ENCODE measurements at places on chromosomes 1 and 21.

- peak; percentile 42 for DNase-seq
Observed at GRCh38 chr1:162854245-162854882, 6.6 kb downstream of the CCDC190 start.

DNA sequence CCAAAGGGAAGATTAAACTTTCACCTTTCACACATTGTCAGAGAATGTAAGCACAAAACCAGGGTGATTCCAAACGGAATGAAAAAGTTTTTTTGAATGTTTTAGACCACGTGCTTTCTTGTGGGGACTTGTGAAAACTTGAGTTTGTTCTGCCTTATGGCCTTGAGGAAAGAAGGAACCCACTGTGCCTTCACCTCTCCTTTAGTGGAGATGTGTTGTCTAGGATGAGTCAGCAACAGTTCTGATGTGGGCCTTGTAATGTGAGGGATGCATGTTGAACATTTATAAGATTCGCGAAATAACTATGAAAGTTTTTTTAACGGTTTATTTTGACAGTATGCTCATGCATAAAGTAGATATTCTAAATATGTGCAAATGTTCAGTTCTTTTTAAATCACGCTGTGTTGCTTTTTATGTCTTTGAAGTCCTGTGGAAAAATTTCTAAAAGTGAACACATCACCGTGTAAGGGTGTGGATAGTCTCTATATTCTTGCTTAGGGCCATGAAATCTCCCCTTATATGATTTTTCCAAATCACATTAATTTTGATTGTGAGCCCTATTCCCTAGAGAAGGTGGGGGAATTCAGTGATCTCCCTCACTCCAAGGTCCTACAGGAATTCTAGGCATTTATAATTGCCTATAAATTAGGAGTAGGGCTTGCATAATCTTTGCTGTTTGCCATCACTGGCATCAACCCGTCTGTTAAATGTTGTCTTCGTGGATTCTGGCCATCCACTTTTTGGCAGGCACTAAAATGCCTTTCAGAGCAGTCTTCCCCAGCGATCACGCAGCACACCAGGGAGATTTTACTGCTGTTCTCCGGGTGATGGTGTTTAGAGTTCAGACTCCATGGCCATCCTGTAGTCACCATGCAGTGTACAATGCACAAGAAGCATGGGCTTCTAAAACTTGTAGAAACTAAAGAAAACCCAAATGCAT, 47.4 kb downstream of the PLA2G4A start:
- DNase-seq: no peak

DNA sequence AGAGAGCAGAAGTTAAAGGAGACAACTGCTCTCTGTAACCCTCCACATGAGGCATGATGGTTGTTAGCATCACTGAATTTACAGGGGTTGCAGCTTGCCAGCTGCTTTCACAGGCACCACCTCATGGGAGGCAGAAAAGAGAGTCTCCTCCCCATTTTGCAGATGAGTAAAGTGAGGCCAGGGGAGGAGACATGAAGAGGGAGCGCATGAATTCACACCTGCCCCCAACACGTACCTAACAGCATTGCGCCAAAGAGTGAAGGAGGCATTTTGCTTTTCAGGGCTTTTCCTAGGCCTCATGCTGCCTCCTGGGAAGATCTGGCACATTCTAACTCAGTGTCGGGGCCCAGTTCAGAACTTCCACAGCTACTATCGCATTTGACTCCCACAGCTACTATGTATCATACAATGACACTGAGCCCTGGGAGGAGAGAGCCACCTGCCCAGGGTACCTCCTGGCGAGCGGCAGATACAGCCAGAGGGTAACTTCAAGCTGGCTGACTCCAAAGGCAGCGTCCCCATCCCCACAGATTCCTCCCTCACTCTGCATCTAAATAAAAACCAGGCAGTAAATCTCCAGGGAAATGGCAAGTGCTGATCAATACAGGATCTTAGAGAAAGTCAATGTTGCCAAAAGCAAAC, 34.0 kb downstream of the GLIS1 start:
- DNase-seq: no peak

DNA sequence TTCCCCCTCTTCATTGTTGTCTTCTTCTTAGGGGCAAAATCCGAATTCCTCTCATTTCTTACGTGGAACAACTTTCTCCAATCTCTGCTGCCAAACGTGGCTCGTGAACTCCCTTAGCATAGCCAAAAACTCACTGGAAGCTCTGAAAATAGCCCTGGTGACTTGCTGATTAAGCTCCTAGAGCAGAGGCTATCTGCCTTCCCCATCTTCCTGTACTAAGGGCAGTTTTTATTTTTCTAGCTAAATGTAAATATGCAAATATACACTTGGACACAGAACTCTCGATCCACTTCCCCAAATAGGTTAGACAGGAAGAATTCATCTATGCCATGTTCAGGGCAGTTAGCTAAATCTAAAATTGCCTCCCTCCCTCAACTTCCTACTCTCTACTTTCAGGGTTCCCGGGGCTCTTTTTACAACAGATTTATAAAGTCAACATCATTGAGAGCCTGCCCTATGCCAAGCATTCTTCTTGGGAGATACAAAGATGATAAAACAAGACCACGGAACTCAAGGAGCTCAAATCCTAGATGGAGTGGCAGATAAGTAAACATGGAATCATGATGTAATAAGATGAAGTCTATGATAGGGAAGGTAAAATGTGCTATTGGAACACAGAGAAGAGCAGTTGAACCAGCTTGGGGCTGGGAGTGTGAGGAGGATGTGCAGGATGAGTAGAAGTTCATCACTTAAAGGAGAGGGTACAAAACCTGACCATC, 59.4 kb upstream of the FMOD start:
- no peak for DNase-seq

- DNase-seq: no peak
Observed at GRCh38 chr1:164477343-164477742, 81.6 kb upstream of the PBX1 start.

GRCh38 chr1:46606255-46606965, 2.3 kb upstream of the MKNK1 start:
- DNase-seq: no peak

DNA sequence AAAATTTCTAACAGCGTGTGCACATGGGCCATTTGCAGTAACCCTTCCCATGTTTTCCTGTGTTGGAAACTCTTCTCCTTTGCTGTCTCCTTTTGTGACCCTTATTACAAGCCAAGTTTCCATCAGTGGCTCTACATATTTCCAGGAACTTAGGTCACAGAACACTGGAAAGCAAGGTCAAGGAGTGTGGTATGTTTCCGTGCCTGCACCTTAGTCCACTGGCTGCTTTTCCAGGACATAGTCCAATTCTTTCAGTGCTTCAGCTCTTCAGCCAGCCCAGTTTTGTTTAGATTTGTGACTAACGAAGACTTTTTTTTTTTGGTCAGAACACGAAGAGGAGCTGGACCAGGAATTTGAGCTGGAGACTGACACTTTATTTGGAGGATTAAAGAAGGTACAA, 33.8 kb downstream of the HHAT start:
- no peak for DNase-seq

GRCh38 chr1:6800745-6801144, 15.5 kb downstream of the CAMTA1 start:
- DNase-seq: no peak

- DNase-seq: no peak
Observed at GRCh38 chr1:167093846-167094516, at the start of gene STYXL2. Gene STYXL2, plus strand, starts transcription at chr1:167094075. Its CDS starts 775 bp downstream, at chr1:167094850.

- no peak for DNase-seq
Observed at GRCh38 chr1:82391712-82392111, 591.0 kb downstream of the ADGRL2 start.

DNA sequence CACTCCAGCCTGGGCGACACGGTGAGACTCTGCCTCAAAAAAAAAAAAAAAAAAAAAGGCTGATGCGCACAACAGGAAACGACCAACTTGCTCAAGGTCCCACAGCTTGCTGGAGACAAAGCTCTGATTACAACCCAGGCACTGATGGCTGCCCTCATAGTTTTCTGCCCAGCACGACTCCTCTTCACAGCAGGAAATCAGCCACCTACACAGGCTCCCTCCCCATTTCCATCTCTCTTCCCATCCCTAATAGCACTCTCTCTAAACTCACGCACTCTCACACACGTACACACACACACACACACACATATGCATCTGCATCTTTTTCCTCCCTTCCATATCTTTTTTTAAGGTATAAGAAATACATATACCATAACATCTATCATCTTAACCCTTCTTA, 153.5 kb upstream of the SOD1 start:
- no peak for DNase-seq

GRCh38 chr1:215777370-215777925, 210.3 kb downstream of the KCTD3 start:
- DNase-seq: no peak

DNA sequence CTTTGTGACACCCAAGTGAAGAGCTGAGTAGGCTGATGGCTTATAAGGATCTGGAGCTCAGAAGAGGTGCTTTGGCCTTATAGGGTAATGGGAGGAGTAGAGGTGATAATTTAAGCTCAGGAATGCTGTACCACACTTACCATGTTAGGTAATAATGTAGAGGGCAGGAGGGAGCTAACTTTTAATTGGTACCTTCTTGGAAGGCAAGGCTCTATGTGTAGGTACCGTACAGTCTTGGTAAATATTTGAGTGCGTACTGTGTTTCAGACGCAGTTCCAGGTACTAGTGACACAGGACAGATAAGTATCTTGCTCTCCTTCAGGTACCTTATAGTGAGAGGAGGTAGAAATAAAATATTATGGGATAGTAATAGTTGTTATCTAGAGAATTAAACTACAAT, 16.8 kb downstream of the CAMSAP2 start:
- no peak for DNase-seq

DNA sequence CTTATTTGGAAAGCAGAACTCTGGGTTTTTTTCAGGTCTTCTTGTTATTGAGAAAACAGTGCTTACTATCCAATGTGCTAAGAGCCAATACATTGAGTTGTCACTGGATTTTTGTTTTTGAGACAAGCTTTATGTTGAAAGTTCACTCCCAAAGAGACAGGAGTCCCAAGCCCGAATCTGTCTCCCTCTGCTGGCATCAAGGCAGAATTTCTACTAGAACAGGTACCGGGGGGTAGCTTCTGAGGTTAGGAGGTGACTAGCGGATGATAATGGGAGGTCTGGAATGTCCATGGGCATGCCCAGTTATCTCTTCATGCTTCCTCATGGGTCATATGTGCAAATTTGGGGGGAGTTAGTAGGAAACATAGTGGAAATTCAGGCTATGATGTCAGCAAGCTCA, 25.1 kb downstream of the ZNF124 start:
- no peak for DNase-seq

GRCh38 chr1:23911921-23912320, 1.2 kb downstream of the CNR2 start:
- DNase-seq: no peak

GRCh38 chr1:36089393-36090121, 865 bp downstream of the ADPRS start:
- no peak for DNase-seq

- no peak for DNase-seq
Observed at GRCh38 chr1:145714524-145715111, 4.7 kb upstream of the CD160 start.

GRCh38 chr1:203722909-203723308, 42.1 kb upstream of the LAX1 start:
- DNase-seq: no peak

GRCh38 chr21:33648555-33648954, 6.3 kb downstream of the ITSN1 start:
- DNase-seq: no peak

DNA sequence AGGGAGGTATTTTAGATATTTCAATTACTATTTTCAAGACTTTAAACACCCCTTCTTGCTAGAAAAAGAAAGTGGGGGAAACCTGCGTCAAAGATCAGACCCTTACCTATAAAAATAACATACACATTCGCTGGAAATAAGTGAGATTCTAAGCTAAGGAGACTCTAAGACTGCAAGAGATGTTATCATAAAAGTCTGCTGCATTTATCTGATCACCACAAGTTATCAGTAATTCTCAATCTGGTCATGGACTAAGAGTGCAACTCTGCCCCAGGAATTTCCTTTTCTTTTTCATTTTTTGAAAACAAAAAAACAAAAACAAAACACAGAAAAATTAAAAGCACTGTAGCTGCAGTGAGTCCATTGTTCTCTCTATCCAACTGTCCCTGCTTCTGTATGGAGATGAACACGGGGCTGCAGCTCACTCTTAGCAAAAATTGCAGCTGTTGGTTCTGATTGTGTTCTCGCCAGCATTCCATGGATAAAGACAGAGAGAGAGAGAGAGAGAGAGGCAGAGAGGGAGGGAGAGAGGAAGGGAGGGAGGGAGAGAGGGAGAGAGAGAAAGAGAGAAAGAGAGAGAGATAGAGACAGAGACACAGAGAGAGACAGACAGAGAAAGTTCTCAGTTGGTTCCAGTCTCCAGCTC, 14.1 kb downstream of the XKR8 start:
- DNase-seq: no peak

- DNase-seq: no peak
Observed at GRCh38 chr1:62781841-62782543, 1.9 kb upstream of the ATG4C start.

- DNase-seq: no peak
Observed at GRCh38 chr1:7447093-7447492, 324.0 kb upstream of the VAMP3 start.

All from activated naive CD4-positive, alpha-beta T cell treated with Interleukin-2 at 50 U/mL for 16 hours (primary cell).